NCI-H526 treated with DMSO at 0.1 percent for 48 hours (cell line): ENCODE measurements at places on chromosomes 13 and 19.

DNA sequence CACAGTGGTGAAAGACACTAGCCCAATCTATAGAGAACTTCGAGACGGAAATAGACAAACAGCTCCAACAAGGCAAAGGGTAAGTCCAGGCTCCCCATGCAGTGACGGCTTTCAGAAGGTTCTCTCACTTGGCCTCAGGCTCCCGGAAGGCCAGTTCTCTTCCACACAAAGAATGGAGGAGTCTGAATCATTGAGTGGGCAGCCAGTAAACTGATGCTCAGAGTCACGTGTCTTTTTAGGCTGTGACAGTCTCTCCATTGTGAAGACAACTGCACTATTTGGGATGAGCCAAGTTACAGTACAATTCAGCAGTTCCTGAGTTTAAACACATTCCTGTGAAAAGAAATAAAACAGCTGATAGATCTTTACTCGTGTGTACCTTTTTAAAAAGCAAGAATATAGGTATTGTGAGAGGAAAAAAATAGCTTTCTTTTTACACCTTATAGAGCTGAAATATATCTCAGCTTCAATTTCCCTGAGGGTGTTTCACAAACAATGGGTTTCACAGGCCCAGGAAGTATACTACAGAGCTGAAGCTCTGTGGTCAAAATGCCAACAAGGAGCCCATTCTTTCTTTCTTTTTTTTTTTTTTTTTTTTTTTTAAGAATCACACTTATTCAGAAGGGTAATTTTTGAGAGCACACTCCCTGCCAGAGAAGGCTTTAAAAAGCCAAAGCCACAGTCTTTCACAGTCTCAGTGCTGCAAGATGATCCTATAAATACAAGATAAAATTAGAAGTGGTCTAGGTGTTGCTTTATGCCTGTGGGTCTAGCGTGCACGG, 135.1 kb downstream of the FREM2 start:
- DNase-seq, result no peak

- no peak for DNase-seq
Measured at GRCh38 chr19:49907745-49908446, 11.2 kb upstream of the IL4I1 start.

DNA sequence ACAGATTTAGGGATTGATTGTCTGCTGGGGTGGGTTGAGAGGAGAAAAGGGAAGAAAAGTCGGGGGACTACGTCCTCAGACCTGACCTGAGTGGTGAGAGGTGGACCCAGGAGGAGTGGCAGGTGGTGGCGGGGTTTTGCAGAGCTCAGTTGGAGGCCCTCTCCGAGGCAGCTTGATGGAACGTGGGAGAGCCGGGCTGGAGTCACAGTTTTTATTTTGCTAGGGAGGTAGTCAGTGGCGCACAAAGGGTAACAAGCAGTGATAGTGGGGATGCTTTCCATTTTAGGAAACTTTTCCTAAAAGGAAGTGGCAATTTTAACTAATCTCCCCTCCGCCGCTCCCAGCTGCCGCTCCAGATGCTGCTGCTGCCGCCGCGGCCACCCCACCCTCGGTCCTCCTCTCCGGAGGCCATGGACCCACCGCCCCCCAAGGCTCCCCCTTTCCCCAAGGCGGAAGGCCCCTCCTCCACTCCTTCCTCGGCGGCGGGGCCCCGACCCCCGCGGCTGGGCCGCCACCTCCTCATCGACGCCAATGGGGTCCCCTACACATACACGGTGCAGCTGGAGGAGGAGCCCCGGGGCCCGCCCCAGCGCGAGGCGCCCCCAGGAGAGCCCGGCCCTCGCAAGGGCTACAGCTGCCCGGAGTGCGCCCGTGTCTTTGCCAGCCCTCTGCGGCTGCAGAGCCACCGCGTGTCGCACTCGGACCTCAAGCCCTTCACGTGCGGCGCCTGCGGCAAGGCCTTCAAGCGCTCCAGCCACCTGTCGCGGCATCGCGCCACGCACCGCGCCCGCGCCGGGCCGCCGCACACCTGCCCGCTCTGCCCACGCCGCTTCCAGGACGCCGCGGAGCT, 1.1 kb upstream of the ZNF581 start:
- DNase-seq, result peak; percentile 37

DNA sequence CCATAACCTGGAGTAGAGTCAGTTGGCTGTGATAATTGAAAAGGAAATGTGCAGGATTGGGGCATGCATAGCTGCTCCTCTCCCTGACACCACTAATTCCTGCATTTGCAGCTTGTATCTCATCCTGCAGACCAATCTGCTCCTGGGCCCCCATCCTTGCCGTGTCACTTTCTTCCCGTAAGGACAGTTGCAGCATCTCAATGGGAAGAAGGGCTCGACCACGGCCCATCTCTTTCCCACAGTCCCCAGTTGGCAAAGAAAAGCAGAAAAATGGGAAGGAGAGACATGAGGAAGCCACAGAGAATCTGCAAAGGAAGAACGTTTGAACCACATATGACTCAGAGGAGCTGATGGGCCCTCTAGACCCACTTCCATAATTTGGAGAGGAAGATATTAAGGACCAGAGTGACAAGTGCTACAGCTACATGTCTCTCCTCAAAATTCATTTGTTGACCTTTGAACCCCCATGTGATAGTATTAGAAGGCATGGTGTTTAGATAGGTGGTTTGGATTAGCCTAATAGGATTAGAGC, 1.8 kb upstream of the SIGLEC12 start:
- no peak for DNase-seq

DNA sequence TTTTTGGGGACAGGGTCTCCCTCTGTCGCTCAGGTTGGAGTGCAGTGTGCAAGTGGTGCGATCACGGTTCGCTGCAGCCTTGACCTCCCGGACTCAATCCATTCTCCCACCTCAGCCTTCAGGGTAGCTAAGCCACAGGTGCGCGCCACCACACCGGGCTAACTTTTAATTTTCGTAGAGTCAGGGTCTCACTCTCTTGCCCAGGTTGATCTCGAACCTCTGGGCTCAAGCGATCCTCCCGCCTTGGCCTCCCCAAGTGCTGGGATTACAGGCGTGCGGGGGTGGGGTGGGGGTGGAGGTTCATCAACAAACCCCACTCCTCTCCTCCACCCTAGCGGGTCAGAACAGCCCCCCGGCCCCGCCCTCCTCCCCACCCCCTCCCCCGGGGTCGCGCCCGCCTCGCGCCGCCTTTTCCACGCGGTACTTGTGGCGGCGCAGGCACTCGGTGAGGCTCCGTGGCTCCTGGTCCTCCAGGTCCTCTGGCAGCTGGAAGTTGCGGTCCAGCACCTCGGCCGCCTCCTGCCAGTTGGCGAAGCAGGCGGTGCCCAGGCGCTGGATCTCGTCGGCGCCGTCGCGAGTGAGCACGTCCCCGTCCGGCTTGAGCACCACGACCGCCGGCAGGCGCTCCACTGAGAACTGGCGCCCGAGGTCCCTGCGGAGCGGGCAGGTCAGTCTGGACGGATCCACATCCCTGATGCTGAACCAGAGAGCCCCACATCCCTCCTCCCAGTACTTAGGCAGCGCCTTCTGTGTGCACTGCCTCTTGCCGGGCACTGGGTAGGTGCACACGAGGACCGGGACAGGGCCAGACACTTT, 5.2 kb downstream of the NXNL1 start:
- no peak for DNase-seq

DNA sequence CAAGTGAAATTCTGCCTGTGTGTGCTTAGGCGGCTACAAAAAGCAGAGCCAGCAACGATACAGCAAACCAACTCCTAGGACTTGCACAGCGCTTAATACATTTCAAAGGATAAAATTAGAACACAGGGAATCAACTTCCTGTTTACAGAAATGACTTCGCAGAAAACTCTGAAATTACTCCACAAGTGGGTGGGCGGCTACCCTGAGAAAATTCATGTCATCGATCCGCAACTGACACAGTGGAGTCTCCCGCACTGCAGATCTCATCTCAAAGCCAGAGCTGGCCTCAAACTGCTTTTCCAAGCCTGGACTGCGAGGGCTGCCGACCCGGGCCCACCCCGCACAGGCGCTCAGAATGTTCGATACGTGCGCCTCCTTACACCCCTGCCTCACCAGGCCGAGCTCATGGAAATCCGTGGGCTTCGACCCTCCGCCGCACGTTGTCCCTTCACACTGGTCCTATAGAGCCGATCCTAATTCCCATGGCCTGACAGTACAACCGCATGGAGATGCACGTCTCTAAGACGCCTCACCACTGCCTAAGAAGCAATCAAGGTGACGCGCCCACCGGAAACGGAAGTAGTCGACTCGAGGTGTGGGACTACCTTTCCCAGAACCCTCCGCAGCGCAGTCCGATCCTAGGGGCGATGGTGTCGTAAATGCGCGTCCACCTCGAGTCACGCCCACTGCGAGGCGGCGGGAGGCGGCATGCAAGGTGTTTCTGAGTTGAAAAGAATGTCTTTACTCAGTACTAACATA, at the start of gene ZNF229:
ZNF229 (minus strand) TSS at position 557 of the 759 bp plus-strand sequence. CDS start 5,625 bp downstream, outside the sequence.
- DNase-seq, result peak; percentile 58

- no peak for DNase-seq
Measured at GRCh38 chr13:100473501-100474044, 115.0 kb downstream of the GGACT start.
